Hematopoietic multipotent progenitor cell (in vitro differentiated cells): ENCODE measurements at places on chromosomes 7 and 10.

- no peak for DNase-seq
Measured at GRCh38 chr7:31084226-31084625, 32.1 kb downstream of the ADCYAP1R1 start.

DNA sequence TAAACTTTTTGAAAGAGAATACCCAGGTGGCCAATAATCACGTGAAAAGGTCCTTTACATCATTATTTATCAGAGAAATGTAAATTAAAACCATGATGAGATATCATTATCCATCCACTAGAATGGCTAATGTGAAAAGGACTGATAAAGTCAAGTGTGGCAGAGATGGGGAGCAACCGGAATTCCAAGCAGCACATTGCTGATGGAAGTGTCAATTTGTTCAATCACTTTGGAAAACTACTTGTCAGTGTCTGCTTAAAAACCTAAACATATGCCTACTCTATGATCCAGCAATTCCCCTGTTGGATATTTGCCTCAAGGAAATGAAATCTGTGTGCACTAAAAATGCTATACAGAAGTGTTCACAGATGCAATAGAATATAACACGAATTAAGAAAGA lies 465.6 kb downstream of the PLXNA4 start:
- no peak for DNase-seq

DNA sequence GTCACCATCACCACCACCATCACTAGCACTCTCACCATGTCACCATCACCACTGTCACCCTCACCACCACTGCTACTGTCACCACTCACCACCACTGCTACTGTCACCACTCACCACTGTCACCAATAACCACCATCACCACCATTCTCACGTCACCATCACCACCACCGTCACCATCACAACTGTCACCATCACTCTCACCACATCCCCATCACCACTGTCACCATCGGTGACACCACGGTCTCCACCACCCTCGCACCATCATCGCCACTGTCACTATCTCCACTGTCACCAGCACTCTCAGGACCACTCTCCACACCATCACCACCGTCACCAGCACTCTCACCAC lies 130.4 kb downstream of the MAD1L1 start:
- DNase-seq, result no peak

GRCh38 chr7:117015258-117016184 lies 62.2 kb downstream of the ST7 start:
- DNase-seq, result no peak

- DNase-seq, result no peak
Measured at GRCh38 chr7:123562121-123562520, 4.5 kb upstream of the NDUFA5 start.

DNA sequence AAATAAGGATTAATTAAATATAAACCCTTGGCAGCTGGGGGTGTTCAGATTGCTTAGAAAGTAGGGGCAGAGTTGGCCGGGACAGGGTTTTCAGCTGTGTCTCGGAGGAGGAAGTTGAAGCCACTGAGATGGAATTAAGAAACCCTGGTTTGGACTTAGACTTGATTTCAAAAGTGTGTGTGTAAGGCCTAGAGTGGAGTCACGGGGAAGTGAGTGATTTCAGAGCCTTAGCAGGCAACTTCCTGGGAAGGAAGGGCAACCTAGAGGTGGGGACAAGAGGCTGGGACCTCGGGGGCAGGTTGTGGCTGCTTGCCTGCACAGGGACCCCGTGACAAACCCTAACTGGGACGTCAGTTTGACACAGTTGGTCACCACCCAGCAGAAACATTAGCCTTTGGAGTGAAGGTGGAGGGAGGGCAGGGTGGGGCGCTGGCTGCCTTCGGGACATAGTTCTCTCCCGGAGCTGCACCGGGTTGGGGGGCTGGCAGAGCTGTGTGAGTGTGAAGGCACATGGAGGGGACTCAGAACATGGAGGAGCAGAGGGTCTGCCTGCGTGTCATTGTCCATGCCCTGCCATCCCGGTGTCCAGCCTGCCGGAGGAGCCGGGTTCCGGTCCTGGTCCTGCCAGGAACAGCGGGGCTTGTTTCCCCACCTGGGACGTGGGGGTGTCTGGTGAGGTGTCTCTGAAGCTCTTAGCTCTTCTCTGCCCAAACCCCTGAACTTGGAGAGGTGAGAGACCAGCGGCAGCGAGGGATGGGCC lies 1.8 kb downstream of the BRI3 start:
- no peak for DNase-seq

- DNase-seq, result no peak
Measured at GRCh38 chr10:124131172-124131571, 37.8 kb upstream of the CHST15 start.
